ENCODE measurements at places on chromosomes 5 and 9.

DNA sequence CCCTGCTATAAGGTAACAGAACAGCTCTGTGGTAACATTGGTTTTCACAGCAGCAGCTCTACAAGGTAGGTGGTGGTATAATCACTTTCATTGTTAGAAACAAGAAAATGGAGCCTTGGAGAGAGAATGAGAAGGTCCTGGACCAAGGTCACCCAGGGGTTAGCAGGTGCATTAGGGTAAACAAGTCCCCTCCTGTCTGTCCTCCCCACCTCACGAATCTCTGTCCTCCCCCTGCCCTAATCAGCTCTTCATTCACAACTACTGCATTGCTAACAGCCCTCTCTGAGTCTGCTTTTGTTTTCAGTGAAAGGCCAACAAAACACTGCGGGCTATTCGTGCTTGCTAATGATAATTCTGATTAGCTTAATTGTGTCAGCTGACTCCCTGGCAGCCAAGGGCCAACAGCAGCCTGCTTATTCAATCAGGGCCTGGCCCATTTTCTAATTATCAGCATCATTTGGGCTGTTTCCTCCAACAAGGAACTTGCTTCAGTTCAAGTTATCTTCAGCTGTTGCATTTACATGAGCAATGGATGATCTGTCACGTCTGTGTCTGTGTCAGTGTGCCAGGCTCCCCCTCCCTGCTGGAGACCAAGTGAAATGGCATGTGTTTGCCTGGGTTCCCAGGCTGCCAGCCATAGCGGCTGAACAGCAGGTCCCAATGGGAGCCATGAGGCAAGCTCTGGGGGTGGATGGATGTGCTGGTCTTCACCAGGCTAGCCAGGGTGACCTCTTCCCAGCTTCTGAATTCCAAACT is 56.7 kb upstream of the EQTN start:
- no peak for DNase-seq

GRCh38 chr5:82661462-82661861 is 383.3 kb upstream of the RPS23 start:
- DNase-seq, result no peak

DNA sequence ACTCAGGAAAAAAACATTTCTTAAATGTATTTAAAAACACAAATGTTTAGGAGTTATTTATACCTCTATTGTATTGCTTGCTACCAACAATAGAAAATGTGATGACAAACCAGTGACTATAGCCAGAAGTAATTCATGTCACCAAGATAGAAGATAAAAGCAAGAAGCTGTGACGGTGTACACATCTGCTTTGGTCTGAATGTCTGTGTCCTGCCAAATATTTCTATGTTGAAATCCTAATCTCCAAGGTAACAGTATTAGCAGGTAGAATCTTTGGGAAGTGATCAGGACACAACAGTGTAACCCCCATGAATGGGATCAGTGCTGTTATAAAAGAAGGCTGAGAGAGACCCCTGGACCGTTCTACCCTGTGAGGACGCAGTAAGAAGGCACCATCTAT is 74.7 kb downstream of the CEMIP2 start:
- no peak for DNase-seq

- no peak for DNase-seq
These were observed 492 bp upstream of the FAM169A start for GRCh38 chr5:74866596-74867162.

DNA sequence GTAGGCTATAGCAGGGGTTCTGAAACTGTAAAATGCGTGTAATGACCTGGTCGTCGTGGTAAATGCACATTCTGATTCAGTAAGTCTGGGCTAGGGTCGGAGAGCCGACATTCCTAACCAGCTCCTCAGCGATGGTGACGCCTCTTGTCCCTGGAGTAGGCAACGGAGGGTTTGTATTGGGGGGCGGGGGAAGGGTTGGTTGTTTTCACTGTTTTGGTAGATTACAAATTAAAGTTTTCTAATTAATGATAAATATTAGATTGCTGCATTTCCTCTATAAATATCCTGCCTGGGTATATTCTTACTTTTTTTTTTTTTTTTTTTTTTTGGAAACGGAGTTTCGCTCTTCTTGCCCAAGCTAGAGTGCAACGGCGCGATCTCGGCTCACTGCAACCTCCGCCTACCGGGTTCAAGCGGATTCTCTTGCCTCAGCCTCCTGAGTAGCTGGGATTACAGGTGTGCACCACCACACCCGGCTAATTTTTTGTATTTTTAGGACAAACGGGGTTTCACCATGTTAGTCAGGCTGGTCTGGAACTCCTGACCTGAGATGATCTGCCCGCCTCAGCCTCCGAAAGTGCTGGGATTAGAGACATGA is 566 bp upstream of the ALDH7A1 start:
- DNase-seq, result no peak

- no peak for DNase-seq
These were observed 551.2 kb upstream of the TUSC1 start for GRCh38 chr9:26229324-26230054.

DNA sequence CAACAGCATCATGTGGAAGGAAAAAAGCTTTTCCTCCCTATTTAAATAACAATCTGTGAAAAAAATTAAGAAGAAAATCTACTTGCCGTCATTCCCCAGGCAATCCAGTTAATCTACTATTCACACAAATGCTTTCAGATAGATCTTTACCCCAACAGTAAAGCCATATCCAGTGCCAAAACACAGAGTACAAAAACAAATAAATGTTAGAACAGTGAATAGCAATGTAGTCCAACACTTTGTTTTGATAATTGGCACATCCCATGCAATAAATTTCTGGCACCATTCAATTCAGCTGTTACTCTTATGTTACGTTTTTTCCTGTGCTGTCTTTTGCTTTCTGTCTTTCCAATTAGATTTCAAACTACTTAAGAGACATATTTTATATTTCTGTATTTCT is 2245.5 kb upstream of the WWC1 start:
- DNase-seq, result no peak

- DNase-seq, result no peak
These were observed 210.2 kb downstream of the SAXO1 start for GRCh38 chr9:18822850-18823249.

Data from activated T-helper 2 cell treated with anti-CD3 and anti-CD28 coated beads, Interferon-gamma antibody, Interleukin-2, Interleukin-4, amounts not matched to agents 10 μg/mL and 5 μg/mL and 100 μg/mL, durations not matched to agents 14 hours and 24 hours and 36 hours (primary cell).